H1 (cell line): ENCODE measurements at places on chromosomes 4 and X. TPM values are rescaled to one million over a fixed set of nuclear protein-coding genes. Genes with fewer than 3 reads are reported as not detected.

DNA sequence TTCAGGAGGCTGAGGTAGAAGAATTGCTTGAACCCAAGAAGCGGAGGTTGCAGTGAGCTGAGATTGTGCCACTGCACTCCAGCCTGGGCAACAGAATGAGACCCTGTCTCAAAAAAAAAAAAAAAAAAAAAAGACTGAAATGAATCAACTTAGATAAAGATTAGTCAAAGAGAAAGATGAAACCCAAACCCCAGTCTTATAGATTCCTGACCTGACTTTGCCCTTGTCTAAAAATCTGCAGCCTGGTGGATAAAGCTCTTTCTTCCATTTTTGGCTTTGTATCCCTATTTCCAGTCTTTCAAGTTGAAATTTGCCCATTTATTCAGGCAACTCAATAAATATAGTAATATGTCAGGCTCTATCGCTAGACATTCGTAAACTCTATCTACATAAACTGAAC is 39.3 kb upstream of the SPINK2 start:
- no peak for DNase-seq

DNA sequence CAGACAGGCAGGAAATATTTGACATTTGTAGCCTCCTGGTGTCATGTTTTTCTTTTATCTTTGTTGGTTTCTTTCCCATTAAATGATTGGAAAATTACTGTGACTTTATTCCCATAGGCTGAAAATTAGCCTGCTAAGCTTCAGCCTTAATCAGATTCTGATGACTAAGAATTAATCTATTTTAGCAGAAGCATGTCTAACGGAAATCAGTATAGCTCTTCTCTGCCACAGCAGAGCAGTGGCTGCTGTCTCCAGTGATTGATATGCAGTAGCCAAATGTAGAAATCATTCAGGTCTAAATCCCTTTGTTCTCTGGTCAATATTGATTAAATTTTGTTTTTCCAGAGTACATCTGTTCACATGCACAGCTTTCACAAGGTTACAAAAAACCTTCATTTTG is 199.3 kb downstream of the GC start:
- DNase-seq = no peak

- DNase-seq = no peak
Measured at GRCh38 chr4:64266669-64267068, 142.6 kb downstream of the TECRL start.

DNA sequence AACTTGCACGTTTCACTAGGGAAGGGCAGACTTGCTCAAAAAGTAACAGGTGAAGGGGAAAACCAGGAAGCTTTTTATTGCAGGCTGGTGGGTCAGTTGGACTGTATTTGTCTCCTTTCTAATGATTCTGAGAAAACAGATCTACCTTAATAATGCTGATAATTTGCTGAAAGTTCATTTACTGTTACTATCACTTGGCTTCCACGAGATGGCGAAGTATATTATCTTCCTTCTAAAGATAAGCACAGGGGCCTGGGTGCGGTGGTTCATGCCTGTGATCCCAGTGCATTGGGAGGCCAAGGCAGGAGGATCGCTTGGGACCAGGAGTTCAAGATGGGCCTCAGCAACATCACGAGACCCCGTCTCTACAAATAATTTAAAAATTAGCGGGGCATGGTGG is 16.4 kb downstream of the CCKAR start:
- no peak for DNase-seq

DNA sequence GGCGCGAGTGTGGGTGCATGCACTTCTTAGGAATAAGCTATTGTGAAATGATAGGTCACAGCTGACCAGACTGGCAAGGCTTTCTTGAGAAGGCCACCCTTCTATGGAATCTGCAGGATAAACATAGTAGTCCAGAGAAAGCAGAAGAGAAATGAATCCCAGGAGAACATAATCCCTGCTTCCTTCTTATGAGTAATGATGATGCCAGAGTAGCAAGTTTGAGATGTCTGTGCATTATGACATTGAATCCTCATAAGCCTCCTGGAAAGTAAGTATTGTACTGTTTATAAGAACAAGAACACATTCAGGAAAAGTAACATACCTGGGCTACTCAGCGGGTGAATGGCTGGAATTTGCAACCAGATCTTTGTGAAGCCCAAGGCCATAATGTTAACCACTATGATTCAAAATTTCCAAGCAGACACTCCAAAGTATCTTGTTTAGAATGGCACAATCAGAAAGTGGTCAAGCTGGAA is 272.1 kb upstream of the HS3ST1 start:
- no peak for DNase-seq

GRCh38 chr4:176013476-176014247 is 52.0 kb upstream of the WDR17 start:
- no peak for DNase-seq

GRCh38 chr4:174697202-174697601 is 131.8 kb downstream of the GLRA3 start:
- DNase-seq = no peak

- no peak for DNase-seq
Measured at GRCh38 chr4:73698217-73698616, 42.2 kb upstream of the CXCL8 start.

Gene CXXC4
- 1.8 TPM in 2 replicates for total RNA-seq

Gene RNF150
- total RNA-seq = 4.8 and 6.3 TPM in 2 replicates

GRCh38 chr4:33184657-33185290 is 2464.6 kb downstream of the PCDH7 start:
- DNase-seq = no peak

DNA sequence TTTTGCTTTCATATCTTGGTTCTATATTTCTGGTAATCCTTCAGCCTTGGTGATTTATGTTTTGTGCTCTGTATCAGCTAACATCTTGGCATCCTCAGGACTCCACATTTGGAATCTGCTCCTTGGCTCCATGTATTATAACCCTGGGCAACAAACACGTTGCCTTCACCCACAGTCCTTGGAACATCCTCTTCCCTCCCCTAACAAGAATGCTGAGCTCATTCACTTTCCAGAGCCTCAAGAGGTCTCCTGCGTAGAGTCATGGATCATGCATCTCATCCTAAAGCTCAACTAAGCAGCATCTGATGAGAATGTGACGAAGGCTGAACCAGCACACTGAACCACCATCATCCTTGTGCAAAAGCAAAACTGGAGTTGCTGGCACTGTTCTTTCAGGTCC is 60.5 kb upstream of the C1GALT1C1 start:
- no peak for DNase-seq

GRCh38 chr4:130479020-130479419 is 1383.1 kb downstream of the C4orf33 start:
- no peak for DNase-seq

Gene VCX3A
- total RNA-seq = 0.46 and 0.63 TPM in 2 replicates

DNA sequence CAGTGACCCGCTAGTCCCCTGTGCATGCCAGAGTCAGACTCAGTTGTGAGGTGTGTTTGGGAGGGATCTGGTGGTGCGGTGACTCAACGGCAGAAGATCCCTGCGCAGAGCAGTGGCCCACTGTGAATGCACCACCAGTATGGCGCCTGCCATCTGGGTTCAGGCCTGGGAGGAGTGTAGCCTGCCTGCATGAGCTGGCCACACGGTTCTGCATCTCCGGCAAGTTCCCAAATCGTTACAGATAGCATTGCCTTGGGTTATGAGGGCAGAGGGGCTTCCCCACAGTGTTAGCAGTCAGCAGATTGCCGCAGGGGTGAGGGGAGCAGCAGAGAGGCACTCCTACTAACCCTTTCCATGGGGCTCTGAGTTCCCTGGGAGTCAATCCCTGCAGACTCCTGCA is 629.6 kb downstream of the TLL1 start:
- no peak for DNase-seq

DNA sequence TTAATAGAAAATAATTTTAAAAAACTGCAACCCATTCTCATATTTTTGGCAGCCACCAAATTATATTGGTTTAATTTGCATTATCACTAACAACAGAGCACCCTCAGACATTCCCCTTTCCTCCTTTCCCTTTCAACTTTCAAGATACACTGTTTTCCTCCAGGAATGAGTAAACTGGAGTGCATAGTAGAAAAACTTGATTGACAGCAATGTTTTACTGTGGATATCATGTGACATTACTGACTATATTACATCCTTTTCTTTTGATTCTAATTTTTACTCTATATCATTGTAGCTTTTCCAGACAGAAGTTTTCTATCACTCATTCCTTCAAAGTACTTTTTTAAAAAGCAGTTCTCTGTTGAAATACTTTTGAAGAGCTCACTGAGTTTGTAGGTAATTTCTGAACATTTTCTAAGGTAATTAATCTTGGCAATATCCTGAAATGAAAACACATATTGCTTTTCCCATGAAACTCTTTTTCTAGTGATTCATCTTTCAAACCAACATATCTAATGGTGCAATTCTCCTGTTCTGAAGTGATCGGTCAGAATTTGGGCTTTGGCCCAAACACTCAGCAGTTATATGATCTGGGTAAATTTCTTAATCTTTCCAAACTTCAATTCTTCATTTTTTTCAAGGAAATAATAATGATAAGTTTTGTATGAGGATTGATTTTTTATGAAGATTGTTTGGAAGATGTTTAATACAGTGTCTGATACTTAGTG is 920.4 kb upstream of the EPHA5 start:
- no peak for DNase-seq

DNA sequence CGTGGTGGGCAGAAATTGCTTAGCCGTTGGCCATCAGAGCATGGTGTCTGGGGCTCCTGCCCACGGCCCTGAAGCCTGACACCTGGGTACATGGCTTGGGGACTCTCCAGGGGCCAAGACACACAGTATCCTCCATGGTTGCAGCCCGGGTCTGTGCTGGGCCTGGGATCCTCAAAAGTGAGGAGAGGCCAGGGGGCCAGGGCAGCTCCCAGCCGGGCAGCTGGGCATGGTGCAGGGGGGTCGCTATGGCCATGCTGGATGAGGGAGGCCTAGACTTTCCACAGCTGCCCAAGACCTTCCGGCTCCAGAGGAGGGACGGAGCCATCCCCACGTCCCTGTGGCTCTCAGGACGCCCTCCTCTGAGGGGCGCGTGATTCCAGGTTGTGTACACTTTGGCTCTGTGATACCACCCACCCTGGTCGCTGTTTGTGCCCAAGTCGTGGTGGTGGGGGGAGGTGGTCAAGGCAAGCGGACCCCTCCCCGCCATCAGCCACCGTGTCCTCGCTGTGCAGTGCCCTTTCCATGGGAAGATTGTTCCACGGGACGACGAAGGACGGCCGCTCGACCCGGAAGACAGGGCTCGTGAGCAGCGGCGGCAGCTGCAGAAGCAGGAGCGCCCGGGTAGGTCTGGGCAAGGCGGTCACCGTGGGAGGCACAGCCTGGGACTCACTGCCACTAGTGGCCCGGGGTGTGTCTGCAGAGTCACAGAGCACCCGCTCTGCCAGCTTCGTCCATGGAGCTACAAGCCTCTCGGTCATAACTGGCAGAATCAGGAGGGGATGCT is 25.7 kb downstream of the NKX1-1 start:
- no peak for DNase-seq

- DNase-seq = no peak
Measured at GRCh38 chr4:99180382-99181070, 36.4 kb upstream of the ADH4 start.

- no peak for DNase-seq
Measured at GRCh38 chr4:83212041-83212851, 72.4 kb downstream of the COQ2 start.

Gene C4orf50
- total RNA-seq = 0.22 and 0.23 TPM in 2 replicates

DNA sequence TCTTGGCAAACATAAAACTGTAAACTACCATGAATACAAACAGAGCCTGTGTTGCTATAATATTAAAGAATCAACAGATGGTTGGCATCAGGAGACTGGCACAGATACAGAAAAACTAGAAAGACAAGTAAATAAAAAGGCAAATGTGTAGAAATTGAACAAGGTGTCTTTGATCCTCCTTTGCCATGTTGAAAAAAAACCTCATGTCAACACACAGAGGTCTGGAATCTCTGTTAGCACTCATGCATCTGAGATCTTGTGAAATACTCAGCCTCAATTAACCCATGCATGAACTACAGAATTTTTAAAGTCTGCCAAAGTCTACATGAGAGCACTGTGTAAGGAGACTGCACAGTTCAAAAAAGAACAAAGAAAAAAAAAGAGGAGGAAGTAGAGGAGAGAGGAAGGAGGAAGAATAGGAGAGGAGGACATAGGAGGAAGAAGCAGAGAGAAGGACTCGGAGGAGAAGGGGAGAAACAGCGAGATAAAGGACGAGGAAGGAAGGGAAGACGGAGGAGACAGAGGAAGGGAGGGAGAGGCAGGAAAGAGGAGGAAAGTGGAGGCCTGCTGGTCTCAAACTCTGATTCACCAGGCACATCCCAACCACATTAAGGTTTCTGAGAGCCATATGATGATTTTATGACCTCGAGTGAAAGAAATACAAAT is 52.8 kb downstream of the PRDM5 start:
- no peak for DNase-seq

GRCh38 chr4:39046249-39046648 is 14.0 kb upstream of the TMEM156 start:
- DNase-seq = no peak

DNA sequence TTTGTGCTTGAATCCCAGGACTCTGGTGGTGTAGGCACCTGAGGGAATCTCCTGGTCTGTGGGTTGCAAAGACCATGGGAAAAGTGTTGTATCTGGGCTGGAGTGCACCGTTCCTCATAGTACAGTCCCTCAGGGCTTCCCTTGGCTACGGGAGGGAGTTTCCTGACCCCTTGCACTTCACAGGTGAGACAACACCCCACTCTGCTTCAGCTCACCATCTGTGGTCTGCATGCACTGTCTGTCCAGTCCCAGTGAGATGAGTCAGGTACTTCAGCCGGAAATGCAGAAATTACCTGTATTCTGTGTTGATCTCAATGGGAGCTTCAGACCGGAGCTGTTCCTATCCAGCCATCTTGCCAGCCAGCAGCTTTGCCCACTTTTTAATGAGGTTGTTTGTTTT is 353.0 kb upstream of the IRS4 start:
- no peak for DNase-seq

DNA sequence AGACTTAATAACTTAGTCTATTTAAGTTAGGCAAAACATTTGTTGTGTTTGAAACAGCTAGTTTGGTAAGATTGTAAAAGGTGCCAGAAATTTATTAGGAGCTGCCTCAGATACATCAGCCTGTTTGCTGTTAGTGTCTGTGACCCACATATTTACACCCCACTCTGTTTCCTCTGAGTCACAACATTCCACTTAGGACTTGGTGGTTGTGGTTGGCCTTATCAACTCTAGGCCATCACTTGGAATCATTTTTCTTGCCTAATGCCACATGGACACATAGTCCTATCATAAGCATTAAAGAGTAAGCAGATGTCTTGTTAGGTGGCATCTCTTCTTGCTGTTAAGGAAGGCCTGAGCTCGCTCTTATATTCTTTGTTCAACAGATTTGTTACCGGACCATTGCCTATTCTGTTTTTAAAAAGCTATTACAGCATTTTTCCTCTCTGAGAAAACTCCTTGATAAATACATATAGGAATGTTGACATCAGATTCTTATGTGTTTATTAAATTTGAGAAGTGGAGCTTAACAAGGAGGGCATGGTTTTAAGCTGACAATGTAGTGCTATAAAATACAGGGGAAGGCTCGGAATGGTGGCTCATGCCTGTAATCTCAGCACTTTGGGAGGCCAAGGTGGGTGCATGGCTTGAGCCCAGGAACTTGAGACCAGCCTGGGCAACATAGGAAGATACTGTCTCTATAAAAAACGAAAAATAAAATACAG is 51.2 kb upstream of the PGRMC2 start:
- no peak for DNase-seq
